ENCODE measurements at places on chromosomes 12 and 14.

- DNase-seq = no peak
Measured at GRCh38 chr14:25110106-25110505, 60.2 kb upstream of the STXBP6 start.

- no peak for DNase-seq
Measured at GRCh38 chr12:93415723-93416464, 25.9 kb downstream of the UBE2N start.

DNA sequence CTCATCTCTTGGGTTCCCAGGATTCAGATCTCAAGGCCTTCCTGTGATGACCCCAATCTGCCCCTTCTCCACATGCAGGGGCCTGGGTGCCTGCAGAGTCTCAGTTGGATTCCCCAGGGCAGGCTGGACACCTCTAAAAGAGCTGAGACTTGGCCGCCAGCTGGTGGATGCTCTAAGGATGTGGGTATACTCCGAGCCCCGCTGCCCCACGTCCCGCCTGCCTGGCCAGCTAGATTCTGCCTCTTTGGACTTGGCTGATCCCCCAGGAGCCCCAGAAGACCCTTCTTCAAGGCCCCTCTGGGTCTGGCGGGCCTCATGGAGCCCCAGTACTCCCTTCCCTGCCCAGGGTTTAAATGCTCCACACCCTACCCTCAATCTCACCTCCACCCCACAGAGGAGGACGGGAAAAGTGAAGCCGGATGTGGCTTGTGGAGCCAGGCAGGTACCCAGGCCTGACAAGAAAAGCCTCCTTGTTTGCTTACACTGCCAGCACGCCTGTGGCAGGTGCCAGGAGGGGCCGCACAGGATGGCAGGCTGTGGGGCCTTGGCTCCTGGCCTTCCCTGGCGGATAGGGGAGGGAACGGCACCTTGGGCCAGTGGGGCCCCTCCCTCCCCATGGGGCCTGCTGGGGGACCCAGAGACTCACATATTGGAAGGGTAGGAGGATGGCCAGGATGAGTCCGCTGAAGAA is 15.1 kb downstream of the FAIM2 start:
- no peak for DNase-seq

- no peak for DNase-seq
Measured at GRCh38 chr14:74645756-74646470, 33.9 kb upstream of the LTBP2 start.

DNA sequence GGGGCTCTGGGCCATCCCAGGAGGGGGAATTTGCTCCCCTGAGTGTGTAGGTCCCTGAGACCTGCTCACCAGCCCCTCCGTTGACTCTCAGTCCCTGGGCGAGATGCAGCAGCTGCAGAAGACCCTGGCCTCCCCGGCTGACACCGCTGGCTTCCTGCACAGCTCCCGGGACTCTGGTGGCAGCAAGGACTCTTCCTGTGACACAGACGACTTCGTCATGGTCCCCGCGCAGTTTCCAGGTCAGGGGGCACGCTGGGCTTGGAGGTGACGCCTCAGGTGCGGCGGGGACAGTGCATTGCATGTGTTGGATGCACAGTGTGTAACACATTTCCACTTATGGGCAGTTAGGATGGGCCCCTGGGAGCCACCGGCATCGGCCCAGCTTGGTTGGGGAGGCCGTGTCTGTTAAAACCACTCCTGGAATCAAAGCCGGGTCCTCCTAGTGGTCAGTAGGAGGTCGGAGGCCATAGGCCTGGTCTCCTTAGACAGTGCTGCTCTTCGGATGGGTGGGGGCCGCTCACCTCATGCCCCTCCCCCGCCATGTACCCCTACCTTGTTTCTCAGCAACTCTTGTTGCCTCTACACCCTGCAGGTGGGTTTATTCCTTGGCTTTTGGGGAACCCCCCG is 17.1 kb upstream of the PUS1 start:
- no peak for DNase-seq

- DNase-seq = no peak
Measured at GRCh38 chr14:50512463-50512862, 19.9 kb downstream of the MAP4K5 start.

DNA sequence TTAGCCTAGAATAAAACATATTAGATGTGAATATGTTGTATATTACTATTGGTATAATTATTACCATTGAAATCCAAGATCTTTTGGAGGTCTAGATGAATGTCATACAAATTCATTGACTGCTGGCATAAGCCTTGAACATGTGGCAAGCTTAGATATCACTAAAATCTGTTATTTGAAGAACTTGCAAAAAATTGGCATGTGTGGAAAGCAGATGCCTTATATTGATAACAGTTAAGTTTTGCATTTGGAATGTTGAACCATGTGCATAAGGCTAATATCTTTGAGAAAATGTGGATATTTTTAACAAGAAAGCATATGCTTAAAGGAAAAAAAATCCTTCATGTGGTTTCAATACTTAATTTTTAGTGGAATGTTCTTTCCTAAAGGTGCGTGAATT is 203.6 kb upstream of the PRICKLE1 start:
- no peak for DNase-seq

DNA sequence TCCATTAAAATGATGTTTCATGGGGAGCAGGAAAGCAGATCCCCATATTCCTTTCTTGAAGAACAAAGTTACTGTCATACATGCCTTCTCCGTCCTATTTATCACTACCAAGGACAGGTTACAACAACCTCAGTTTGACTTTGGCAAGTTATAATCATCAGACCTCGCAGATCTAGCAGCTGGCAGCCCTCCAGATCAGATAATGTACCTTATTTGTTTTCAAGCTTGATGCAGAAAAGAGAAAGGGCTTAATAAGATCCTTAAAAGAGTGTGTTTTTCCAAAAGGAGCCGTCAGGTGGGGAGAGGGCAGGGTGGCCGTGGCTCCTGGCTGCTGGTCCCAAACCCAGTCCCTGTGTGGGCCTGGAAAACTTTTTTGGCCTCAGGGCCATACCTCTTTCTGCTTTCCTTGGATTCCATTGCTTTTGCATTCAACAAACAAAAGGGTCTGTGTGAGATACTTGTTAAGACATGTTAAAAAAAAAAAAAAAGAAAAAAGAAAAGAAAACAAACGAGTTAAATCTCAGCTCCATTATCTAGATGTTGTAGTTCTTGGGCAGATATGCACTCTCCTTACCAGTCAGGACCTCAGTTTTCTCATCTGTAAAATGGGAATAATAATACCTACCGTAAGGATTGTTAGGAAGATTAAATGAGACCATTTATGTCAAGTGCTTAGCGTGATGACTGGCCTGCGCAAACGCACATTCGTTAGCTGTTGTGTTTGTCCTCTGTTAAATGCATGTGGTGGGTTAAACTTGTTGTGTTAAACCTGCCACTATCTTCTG is 64.6 kb downstream of the B4GALNT3 start:
- DNase-seq = no peak

DNA sequence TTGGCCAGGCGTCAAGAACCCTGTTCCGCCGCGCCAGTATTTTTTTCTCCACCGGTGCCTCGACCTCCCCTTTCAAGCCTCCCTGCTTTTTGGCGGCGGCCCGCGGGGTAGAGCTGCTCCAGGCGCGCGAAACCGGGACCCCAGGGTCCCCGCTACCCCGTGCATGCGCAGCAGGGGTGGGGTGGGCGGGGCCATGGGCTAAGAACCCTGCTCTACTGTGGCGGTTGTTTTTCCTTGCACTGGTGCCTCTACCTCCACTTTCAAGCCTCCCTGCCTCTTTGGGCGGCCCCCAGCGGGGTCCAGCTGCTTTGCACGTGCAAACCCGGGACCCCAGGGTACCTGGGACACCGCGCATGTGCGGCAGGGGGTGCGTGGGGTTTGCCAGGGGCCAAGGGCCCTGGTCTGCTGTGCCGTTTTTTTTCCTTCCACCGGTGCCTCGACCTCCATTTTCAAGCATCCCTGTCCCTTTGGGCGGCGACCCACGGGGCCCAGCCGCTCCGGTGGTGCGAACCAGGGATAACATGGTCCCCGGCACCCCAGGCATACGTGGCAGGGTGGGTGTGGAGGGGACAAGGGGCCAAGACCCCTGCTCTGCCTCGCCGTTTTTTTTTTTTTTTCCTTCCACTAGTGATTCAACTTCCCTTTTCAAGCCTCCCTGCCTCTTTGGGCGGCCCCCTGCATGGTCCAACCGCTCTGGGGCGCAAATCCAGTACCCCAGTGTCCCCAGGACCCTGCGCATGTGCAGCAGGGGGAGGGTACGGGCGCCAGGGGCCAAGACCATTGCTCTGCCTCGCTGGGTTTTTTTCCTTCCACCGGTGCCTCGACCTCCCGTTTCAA is 326.8 kb downstream of the ALG10 start:
- DNase-seq = no peak

DNA sequence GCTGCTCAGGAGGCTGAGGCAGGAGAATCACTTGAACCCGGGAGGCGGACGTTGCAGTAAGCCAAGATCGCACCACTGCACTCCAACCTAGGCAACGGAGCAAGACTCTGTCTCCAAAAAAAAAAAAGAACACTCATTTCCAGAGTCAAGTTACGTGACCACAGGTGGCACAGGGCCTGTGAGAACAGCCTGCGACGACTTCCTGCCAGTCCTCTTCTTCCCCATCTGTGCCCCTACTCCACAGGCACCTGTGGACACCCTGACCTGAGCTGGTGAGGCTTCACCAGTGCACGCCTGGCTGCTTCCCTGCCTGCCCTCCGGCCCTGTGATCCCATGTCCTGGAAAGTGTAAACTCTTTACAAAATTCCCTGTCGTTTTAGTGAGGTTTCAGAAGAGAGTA is 77.7 kb downstream of the PPP2R5C start:
- DNase-seq = no peak

GRCh38 chr12:10562306-10562933 is 51.0 kb downstream of the MAGOHB start:
- DNase-seq = no peak

Measured in esophagus squamous epithelium (tissue), 5 donors.